ENCODE measurements at places on chromosomes 3 and 15. TPM values are rescaled to one million over a fixed set of nuclear protein-coding genes. Genes with fewer than 3 reads are reported as not detected.

GRCh38 chr3:130709671-130710070 is 37.0 kb downstream of the PIK3R4 start:
- no peak for DNase-seq

CCR9 gene
- total RNA-seq, result not detected

MINAR1 gene
- 0.67 TPM for total RNA-seq

GP9 gene
- not detected for total RNA-seq

DNA sequence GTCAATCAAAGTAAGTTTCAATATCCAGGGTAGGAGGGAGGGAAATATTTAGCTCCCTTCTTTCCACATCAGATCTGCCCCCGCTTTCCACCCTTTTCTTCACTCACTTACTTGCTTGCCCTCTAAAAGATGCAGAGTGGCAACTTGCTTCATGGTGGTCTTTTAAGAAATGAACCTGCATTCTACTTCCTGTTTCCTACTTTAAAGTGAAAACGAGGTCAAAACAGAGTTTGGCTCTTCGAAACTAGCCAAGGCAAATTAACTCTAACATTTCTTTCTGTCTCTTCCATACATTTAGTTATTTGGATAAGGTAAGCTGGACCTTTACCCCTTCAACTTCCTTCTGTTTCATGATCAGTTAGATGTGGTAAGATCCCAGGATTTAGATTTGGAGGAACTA is 34.2 kb upstream of the PEX5L start:
- no peak for DNase-seq

DNA sequence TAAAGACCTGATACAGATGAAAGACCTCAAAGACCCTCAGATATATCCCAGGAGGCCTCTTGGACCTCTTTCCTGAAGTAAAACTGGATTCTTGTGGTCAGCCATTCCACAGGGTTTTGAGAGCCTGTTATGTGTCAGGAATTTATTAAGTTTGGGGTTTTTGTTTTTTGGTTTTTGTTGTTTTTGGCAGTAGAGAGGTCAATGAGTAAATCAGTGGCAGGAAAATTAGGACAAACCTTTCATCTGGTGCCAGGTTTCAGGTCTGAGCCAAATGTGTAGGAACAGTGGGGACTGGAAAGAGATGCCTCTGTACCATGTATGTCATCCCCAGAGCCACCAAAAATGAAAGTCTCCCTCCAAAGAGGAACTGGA is 520.4 kb upstream of the MDFIC2 start:
- no peak for DNase-seq

RNU5B-1 gene
- not detected for total RNA-seq

DNA sequence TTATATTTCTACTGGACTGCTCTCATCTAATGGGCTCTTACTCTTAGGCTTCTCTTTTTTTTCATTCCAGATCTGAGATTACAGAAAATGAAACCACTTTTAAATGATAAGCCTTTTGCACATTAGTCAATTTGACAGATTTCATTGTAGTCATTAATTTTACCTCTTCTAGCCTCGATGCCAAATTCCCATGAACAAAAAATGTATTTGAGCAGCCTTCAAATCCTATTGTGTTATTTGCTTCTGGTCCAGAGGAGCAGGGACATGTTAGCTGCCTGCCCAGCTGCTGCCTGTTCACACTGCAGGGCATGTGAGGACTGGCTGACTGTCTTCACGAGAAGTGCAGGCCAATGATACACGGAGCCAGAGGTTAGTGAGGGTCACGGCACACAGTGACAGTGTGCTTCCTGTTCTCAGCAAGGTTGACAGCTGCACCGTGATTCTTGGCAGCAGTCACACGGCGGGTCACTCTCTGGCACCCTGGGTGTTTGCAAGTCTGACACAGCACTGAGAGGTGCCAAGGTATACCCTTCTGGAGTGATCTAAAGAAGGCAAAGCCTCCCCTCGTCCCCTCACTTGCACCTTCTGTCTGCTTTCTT is 40.8 kb downstream of the KAT2B start:
- no peak for DNase-seq

- no peak for DNase-seq
Observed at GRCh38 chr3:147937341-147937740, 528.2 kb downstream of the ZIC1 start.

DNA sequence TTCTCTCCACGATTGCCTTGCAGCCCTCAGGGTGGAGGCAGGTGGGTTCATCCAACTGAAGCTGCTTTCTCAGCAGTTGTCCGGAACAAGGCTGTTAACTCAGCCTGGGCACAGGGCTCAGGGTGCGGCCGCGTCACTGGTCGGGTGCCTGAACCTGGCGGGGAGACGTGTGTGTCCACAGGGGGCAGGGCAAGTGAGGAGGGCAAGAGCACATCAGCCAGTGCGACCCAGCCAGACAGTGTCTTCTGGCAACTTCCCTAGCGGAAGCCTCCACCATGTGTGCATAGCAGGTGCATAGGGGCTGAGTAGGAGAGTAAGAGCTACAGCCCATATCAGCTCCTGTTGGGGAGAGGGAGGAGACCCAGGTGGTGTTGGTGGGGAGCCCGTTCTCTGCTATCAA is 150.4 kb upstream of the THRB start:
- no peak for DNase-seq

DNA sequence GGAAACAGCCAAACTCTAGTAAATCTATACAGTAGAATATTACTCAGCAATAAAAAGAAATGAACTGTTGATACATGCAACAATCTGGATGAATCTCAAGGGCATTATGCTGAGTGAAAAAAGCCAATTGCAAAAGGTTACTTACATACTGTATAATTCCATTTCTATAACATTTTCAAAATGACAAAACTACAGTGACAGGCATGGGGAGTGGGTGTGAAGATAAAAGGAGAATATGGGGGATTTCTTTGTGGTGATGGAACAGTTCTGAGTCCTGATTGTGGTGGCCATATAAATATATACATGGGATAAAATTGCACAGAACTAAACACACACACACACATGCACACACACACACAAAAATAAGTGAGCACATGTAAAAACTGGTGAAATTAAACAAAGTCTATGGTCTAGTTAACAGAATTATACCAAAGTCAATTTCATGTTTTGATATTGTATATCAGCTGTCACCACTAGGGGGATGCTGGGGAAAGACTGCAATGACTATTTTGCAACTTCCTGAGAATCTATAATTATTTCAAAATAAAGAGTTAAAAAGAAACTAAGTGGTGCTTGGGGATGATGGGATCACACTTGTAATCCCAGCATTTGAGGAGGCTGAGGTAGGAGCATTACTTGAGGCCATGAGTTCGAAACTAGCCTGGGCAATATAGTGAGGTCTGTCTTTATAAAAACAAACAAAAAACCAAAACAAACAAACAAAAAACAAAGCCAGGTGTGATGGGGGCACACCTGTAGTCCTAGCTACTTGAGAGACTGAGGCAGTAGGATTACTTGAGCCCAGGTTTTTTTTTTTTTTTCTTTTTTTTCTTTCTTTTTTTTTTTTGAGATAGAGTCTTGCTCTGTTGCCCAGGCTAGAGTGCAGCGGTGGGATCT is 66.0 kb downstream of the SPTSSB start:
- DNase-seq, result no peak

DNA sequence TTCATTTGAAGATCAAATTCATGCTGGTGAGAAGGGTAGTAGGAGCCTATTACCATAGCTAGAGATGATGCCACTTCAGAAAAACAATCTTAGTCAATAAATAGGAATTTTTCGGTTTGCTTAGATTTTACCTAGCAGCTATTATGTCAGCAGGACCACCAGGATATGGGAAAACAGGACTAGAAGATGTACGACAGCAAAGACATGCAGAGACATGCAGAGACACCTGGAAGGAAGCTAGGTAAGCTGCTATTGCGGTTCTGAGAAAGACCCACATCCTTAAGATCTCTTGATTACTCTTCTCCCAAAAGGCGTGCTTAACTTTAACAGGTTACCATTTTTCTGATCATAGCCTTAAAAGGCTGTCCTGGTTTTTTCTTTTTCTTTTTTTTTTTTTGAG is 64.8 kb upstream of the THSD4 start:
- DNase-seq, result no peak

DNA sequence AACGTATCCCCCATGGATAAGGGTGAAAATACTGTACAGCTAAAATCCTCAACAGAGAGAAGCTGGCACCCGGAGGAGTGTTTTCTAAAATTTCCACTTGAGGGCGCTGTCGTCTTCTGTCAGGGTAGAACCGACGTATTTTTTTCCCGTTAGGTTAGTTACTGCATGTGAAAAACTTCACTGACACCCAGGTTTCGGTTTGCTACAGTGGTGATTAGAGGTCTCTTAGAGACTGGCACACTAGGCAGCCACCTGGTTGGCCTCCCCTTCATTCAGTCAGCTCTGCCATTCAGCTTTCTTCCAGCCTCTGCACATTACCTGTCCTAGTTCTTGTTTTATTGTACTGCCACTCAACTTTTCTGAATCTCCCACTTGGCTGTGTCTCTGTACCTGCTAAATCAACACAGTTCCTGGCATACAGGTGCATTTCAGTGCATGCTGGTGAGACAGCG is 18.4 kb downstream of the CCK start:
- no peak for DNase-seq

GRCh38 chr3:102207151-102207571 is 227.7 kb upstream of the ZPLD1 start:
- no peak for DNase-seq

DNA sequence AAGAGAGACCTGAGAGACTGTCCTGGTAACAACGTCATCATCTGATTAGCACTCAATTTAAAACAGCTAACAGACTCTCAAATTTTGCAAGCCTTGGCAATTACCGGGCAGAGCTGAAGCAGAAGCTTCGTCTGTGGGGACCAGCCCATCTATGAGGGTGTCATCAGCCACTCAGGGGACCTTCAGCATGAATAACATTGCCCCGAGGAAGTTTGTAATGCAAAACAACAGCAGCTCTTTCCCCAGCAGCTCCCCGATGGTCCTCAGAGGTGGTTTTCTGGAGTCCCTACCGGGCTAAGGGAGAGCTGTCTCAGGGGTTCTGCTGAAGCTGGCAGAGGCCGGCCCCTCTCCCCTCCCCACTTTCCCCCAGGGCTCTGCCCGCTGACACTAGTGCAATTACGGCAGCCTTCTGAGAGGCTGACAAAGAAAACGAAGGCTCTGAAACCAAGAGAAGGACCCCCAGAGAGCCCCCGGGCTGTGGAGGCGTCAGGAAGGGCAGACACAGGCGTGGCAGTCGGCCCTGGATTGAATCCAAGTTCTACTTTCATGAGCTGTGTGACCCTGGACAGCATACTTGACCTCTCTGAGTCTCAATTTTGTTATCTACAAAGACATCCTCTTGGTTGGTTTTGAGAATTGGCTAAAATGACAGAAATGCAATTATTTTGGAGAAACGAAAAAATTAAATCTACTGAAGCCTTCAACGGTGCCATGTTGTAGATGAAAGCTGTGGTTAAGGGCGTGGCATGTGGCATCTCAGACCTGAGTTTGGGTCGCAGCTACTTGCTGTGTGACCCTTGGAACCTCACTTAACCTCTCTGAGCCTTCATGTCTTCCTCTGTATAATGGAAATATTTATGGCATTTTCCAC is 102.1 kb upstream of the TLE3 start:
- DNase-seq, result no peak

ITIH1 gene
- not detected for total RNA-seq

FETUB gene
- total RNA-seq, result not detected

DNA sequence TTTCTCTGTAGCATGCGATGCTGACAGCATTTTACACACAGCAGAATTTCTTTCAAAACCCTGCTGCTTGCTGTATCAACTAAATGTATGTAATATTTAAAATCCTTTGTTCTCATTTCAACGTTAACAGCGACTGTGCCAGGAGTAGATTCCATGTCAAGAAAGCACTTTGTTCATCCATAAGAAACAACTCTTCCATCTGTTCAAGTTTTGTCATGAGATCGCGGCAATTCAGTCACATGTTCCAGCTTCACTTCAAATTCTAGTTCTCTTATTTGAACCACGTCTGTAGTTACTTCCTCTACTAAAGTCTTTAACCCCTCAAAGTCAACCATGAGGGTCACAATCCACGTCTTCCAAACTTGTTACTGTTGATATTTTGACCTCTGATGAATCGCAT is 50.6 kb downstream of the SMARCC1 start:
- no peak for DNase-seq

GRCh38 chr3:12932347-12932746 is 91.0 kb upstream of the RPL32 start:
- no peak for DNase-seq

DNA sequence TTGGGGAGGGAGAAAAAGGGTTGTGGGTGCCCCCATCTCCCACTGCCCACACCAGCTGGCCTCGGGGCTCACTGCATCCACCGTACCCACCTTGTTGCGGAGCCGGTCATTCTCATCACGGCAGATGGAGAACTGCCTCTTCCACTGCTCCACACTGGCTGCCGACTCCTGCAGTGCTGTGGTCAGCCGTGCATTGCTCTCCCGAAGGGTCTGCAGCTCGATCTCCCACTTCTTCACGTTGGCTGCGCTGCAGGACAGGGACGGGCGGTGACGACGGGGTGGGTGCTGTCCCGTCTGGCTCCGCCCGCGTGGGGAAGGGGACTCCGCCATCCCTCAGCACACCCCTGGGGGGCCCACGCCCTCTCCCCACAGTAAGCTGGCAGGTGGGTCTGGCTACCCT is 45.1 kb downstream of the WHAMM start:
- DNase-seq, result no peak

GRCh38 chr15:50083424-50084025 is 35.5 kb downstream of the ATP8B4 start:
- no peak for DNase-seq

GRCh38 chr15:53548236-53548635 is 211.2 kb downstream of the WDR72 start:
- no peak for DNase-seq

GRCh38 chr3:12957824-12958792 is 115.1 kb downstream of the IQSEC1 start:
- no peak for DNase-seq

DNA sequence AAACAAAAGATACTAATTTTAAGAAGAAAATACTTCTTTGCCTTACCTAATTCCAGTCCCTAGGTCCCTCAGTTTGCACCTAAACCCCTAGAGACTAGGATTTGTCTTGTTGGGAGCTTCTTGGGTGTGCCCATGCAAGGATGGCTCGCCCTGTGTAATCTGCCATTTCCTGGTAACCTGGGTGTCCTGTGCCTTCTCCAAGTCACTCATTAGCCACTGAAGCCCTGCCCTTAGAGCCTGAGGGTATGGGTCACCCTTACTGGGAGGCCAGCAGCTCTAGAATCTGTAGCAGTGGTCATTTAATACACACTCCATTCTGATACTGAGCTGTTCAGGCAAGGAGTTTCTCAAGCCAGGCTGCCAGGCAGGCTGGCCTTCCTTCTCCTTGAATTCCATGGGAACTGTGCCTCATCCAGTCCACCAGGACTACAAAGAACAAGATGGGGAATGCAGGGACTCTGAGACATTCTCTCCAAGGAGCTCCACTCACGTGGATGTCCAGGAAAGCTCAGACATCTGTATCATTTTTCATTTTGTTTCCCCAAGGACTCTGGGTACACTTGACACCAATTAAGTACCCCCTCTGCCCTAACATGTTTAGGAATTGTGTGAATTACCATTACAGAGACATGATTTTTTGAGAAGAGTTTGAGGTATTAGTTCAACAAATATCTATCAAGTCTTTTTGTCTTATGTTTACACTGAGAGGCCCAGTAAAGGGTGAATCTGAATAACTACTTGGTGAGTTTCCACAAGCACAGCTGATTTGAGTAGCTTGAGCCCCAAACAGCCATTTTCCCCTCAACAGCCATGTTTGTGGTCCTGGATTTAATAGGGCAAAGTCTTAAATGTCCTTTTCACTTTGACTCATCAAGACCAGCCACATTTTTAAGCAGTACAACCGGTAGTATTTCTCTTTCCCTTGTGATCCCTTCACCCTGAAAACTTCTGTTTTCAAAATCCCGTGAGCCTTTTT is 52.6 kb downstream of the ARNT2 start:
- DNase-seq, result no peak

GRCh38 chr3:122975924-122976293 is 51.7 kb downstream of the SEMA5B start:
- no peak for DNase-seq

All from H1 (cell line).